ENCODE measurements at places on chromosomes 13 and 19. TPM values are rescaled to one million over a fixed set of nuclear protein-coding genes. Genes with fewer than 3 reads are reported as not detected.

The ADGRE3 gene
- not detected for total RNA-seq

The CNN1 gene
- total RNA-seq = 17.4 TPM

The LRRC63 gene
- not detected for total RNA-seq

The IGFL2 gene
- not detected for total RNA-seq

The MEDAG gene
- total RNA-seq = 1.9 TPM

The PRTN3 gene
- total RNA-seq = 0.61 TPM

The RASAL3 gene
- 1.6 TPM for total RNA-seq

GRCh38 chr13:106560821-106561220, 7.1 kb downstream of the ARGLU1 start:
- no peaks in the 10 kb centered on the region for H3K27me3 ChIP-seq
- H3K4me1 ChIP-seq = peaks cover 53% of the 10 kb centered on the region
- peaks cover 39% of the 10 kb centered on the region for H3K36me3 ChIP-seq
- no peak overlapping the region for H3K4me3 ChIP-seq

- peaks cover 17% of the 10 kb centered on the region for H3K4me1 ChIP-seq
- H3K27ac ChIP-seq = no peak overlapping the region
- peaks cover 10% of the 10 kb centered on the region for H3K36me3 ChIP-seq
- H3K4me3 ChIP-seq = no peak overlapping the region
Observed at GRCh38 chr19:15866636-15867035, 31.2 kb downstream of the CYP4F2 start.

DNA sequence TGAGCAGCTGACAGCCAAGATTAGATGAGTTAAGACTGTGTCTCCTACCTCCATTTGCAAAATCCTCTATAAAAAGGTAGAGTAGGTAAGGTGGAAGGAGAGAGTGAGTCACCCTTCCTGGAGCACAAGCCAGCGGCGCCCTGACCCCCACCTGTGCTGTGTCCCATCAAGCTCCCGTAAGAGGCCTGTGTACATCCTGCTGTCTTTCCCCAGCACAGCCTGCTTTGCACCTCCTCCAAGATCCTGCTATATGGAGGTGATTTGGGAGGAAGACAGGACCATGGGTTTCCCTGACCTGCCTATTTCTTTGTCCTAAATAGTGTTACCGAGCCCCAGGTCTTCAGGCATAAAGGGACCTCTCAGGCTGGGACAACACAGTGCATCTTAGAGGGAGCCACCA, 62.3 kb upstream of the UQCRFS1 start:
- no peak for DNase-seq
- H3K27me3 ChIP-seq = no peaks in the 10 kb centered on the region
- H3K27ac ChIP-seq = no peak overlapping the region
- H3K4me3 ChIP-seq = no peak overlapping the region

DNA sequence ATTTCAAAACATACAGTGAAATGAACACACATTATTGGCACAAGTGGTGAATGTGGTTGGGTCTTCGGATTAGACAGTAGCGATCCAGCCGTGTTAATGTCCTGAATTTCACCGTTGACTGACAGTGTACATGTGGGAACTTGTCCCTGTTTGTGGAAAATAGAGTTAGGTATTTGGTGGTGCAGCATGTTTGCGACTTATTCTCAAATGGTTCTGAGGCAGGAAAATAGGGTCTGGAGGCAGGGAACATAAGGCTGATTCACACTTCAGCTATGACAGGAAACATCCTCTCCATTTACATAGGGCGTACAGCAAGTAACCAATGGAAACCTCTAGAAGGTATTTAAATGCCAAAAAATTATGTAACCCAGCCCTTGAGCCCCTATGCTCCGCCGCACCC, 4.2 kb downstream of the LGALS7B start:
- DNase-seq = no peak
- H3K36me3 ChIP-seq = no peaks in the 10 kb centered on the region
- peaks cover 8% of the 10 kb centered on the region for H3K4me1 ChIP-seq
- peaks cover 23% of the 10 kb centered on the region for H3K27me3 ChIP-seq
- H3K27ac ChIP-seq = no peak overlapping the region

DNA sequence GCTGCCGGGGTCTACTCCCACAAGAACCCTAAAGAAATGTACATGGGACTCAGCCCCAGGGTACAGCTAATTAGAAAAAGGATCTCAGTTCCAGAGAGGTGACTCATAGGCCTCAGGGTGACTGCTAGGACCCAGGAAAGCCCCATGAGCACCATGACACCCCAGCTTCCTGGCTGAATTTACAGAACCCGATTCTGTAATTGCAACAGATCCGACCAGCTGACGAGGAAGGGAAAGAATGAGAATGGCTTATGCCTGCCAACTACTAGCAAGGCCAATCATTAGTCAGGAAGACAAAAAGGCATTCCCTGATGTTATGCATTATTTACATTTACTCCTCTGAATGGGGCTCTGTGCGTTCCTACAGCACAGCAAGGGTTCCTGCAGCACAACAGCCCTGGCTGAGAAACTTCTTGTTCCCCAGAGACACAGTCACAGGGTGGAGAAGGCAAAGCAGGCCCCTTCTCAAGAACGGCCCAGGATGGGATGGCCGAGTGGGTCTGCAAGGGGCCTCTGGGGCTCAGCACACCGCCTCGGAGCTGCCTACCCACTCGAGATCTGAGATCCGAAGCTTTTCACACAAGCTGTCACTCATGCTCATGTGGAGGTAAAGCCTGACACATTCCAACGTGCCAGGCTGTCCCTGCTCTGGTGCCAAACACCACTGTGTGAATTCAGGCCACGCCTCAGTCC, 27.2 kb downstream of the PBX4 start:
- peak; percentile 19 for DNase-seq
- H3K27me3 ChIP-seq = no peaks in the 10 kb centered on the region
- peak overlapping the region; percentile 93 for H3K27ac ChIP-seq
- no peaks in the 10 kb centered on the region for H3K36me3 ChIP-seq

- H3K4me3 ChIP-seq = no peak overlapping the region
- 0 out of 2 replicates have a peak, but pooled peaks cover 7% of the 10 kb centered on the region for H3K4me1 ChIP-seq
- no peaks in the 10 kb centered on the region for H3K36me3 ChIP-seq
- no peaks in the 10 kb centered on the region for H3K27me3 ChIP-seq
Observed at GRCh38 chr13:102273111-102273510, 128.7 kb downstream of the FGF14 start.

DNA sequence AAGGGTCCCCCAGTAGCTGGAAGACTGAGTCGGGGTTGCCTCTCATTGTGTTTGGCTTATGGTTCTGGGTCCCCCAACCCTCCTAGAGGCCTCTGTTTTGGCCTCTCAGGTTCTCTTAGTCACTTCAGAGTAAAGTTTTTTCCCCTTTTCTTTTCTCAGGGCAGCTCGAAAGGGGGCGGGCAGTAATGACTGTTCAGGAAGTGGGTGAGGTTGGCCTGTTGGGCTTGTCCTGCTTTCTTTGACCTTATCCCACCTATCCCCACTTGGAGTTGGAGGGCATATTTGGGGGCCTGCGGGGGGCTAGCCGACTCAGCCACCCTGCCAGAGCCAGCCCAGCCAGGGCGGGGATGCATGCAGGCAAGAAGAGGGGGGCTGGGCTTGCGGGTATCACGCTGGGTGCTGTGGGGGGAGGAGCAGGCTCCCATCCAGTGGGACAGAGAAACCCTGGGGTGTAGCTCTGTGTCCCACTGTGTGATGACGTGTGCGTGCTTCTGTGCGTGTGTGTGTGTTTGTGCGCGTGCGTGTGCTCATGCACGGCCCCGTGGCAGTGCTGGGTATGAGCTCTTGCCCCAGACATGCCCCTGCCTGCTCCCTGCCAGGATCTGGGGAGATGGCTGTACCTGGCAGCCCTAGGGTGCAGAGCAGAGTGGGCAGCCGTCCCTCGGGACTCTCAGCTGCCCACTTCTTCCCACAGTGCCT, 1.4 kb downstream of the CIC start:
- H3K27ac ChIP-seq = no peak overlapping the region
- 0 out of 2 replicates have a peak, but pooled peaks cover 2% of the 10 kb centered on the region for H3K36me3 ChIP-seq
- H3K27me3 ChIP-seq = peaks cover 6% of the 10 kb centered on the region
- no peak for DNase-seq
- H3K4me1 ChIP-seq = peaks cover 22% of the 10 kb centered on the region

- peaks cover 19% of the 10 kb centered on the region for H3K27me3 ChIP-seq
- H3K36me3 ChIP-seq = peaks cover 39% of the 10 kb centered on the region
- peaks cover 26% of the 10 kb centered on the region for H3K4me1 ChIP-seq
- no peak overlapping the region for H3K27ac ChIP-seq
- no peak for DNase-seq
Observed at GRCh38 chr13:38690231-38690630, 3.4 kb downstream of the FREM2 start.

DNA sequence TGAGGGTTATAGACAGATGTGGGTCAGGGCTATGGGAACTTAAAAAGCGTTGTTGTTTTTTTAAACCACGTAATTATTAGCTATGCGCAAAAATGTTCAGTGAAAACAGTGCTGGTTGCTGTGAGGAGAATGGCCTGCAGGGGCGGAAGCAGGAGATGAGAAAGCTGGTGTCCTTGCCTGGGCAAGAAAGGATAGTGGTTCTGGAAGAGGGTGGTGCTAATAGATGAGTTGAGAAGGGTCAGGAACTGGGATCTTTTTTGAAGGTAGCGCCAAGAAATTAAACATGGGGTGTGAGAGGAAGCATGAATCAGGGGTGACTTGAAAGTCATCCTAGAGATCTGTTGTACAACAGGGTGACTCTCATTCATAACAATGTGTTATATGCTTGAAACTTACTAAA, 4.8 kb upstream of the SMG9 start:
- peak overlapping the region; percentile 92 for H3K27ac ChIP-seq

GRCh38 chr13:30314562-30314961, 7.2 kb upstream of the KATNAL1 start:
- H3K4me1 ChIP-seq = peaks cover 5% of the 10 kb centered on the region
- H3K4me3 ChIP-seq = no peak overlapping the region
- DNase-seq = no peak

DNA sequence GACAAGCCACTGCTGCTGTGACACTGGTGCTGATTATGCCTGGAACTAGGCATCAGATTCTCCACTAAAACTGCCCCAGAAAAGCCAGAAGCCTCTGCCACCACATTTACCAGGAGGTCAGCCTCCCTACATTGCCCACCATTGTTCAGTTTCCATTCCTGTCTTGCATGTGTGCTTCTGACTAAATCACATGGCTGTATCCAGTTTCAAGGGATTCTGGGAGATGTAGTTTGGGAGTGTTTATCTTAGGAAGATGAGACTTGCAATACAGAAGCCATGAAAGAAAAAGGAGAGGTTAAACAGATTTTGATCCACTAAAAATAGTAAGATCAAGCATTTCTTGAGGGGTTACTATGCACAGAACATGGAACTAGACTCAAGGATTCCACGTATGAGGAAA, 40.7 kb upstream of the SERPINE3 start:
- no peak for DNase-seq
- H3K4me3 ChIP-seq = no peak overlapping the region
- H3K4me1 ChIP-seq = peaks cover 65% of the 10 kb centered on the region
- H3K27me3 ChIP-seq = peaks cover 7% of the 10 kb centered on the region
- H3K27ac ChIP-seq = no peak overlapping the region
- H3K36me3 ChIP-seq = no peaks in the 10 kb centered on the region

DNA sequence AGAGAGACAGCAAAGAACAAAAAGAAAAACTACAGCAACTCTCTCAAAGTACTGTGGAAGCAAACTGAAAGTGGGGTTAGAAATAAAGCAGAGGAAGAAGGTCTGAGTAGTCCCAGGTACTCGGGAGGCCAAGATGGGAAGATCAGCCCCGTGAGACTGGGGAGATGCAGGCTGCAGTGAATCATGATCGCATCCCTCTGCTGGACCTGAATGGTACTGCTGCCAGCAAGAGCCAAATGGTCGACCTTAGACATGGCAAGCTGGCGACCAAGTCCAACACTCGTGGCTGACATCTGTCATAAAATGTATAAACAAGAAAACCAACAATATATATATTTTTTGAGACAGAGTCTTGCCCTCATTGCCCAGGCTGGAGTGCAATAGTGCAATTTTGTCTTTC, 33.7 kb upstream of the ZNF724 start:
- H3K27ac ChIP-seq = no peak overlapping the region
- DNase-seq = peak; percentile 81
- peaks cover 39% of the 10 kb centered on the region for H3K36me3 ChIP-seq
- H3K4me1 ChIP-seq = no peaks in the 10 kb centered on the region
- H3K4me3 ChIP-seq = no peak overlapping the region

DNA sequence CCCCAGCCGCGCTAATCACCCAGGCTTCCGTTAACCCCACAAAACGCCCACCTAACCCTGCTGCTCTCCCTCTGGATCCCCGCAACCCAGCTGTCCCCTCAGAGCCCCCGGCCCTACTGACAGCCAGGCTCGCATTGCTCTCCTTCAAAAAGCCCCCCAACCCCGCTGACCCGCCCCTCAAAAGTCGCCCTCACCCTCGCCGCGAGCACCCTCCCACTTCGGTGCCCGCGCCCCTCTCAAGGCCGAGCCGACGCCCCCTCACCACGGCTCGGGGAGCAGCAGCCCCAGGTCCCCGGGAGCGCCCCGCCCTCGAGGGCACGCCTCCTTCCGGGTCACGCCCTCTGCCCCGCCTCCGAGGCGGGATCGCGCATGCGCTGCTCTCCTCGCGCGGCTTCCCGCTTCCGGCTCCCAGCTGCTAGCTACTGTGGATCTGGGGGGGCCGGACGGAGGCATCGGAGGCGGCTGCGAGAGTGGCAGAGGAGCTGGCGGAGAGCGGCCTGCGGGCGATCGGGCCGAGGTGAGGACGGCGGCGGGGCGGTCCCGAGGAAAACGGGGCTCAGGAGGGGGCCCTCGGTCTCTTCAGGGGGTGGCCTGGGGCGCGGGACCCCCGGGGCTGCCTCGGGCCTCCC, 46.1 kb downstream of the ARHGEF18 start:
- H3K4me3 ChIP-seq = peak overlapping the region; percentile 86
- DNase-seq = peak; percentile 91
- no peaks in the 10 kb centered on the region for H3K36me3 ChIP-seq
- H3K27ac ChIP-seq = no peak overlapping the region

GRCh38 chr19:54387991-54388801, 23.5 kb upstream of the LAIR1 start:
- peaks cover 26% of the 10 kb centered on the region for H3K4me1 ChIP-seq
- peaks cover 41% of the 10 kb centered on the region for H3K27me3 ChIP-seq
- H3K27ac ChIP-seq = no peak overlapping the region
- DNase-seq = peak; percentile 24

- no peaks in the 10 kb centered on the region for H3K27me3 ChIP-seq
- peaks cover 13% of the 10 kb centered on the region for H3K4me1 ChIP-seq
- no peak overlapping the region for H3K27ac ChIP-seq
- peak; percentile 83 for DNase-seq
- H3K4me3 ChIP-seq = peak overlapping the region; percentile 23
Observed at GRCh38 chr13:66994097-66994496, 236.0 kb downstream of the PCDH9 start.

GRCh38 chr19:1938071-1938470, 2.9 kb upstream of the CSNK1G2 start:
- H3K4me3 ChIP-seq = no peak overlapping the region
- peaks cover 13% of the 10 kb centered on the region for H3K4me1 ChIP-seq
- H3K27ac ChIP-seq = no peak overlapping the region
- peaks cover 4% of the 10 kb centered on the region for H3K36me3 ChIP-seq
- no peak for DNase-seq
- peaks cover 5% of the 10 kb centered on the region for H3K27me3 ChIP-seq

GRCh38 chr19:53246498-53246897, 8.2 kb downstream of the ZNF677 start:
- no peak for DNase-seq
- H3K4me1 ChIP-seq = no peaks in the 10 kb centered on the region
- no peak overlapping the region for H3K27ac ChIP-seq
- no peaks in the 10 kb centered on the region for H3K27me3 ChIP-seq
- no peak overlapping the region for H3K4me3 ChIP-seq

- no peaks in the 10 kb centered on the region for H3K36me3 ChIP-seq
- 0 out of 2 replicates have a peak, but pooled peaks cover 2% of the 10 kb centered on the region for H3K4me1 ChIP-seq
Observed at GRCh38 chr13:59229401-59229800, 934.3 kb downstream of the DIAPH3 start.
